ENCODE measurements at places on chromosomes 1 and 21. TPM values are rescaled to one million over a fixed set of nuclear protein-coding genes. Genes with fewer than 3 reads are reported as not detected.

GRCh38 chr1:232467073-232467760, 162.7 kb downstream of the SIPA1L2 start:
- no peaks in the 10 kb centered on the region for H3K36me3 ChIP-seq
- H3K4me1 ChIP-seq = no peaks in the 10 kb centered on the region
- H3K4me3 ChIP-seq = no peak overlapping the region
- no peak overlapping the region for H3K27ac ChIP-seq

GRCh38 chr1:161139766-161140165, 7.3 kb upstream of the DEDD start:
- H3K36me3 ChIP-seq = no peaks in the 10 kb centered on the region
- no peak overlapping the region for H3K4me3 ChIP-seq
- no peak for DNase-seq
- peaks cover 5% of the 10 kb centered on the region for H3K4me1 ChIP-seq
- no peaks in the 10 kb centered on the region for H3K27me3 ChIP-seq
- H3K27ac ChIP-seq = no peak overlapping the region

DNA sequence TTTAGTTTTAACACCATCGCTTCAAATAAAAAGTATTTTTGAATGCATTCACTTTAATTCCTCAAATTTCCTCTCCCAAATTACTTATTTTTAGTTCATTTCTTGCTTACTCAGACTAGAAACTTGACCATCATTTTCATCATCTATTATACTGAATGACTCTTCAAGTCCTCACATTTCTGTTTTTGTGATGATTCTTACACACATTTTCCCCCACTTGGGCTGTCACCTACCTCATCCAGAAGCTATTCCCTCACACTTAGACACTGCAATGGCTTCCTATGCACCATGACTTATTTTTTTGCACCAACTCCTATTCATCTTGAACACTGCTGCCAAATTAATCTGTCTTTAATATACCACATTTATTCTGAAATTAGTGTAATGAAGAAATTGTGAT, 239.6 kb upstream of the DUSP10 start:
- no peaks in the 10 kb centered on the region for H3K36me3 ChIP-seq
- DNase-seq = no peak
- no peaks in the 10 kb centered on the region for H3K4me1 ChIP-seq
- no peak overlapping the region for H3K27ac ChIP-seq

DNA sequence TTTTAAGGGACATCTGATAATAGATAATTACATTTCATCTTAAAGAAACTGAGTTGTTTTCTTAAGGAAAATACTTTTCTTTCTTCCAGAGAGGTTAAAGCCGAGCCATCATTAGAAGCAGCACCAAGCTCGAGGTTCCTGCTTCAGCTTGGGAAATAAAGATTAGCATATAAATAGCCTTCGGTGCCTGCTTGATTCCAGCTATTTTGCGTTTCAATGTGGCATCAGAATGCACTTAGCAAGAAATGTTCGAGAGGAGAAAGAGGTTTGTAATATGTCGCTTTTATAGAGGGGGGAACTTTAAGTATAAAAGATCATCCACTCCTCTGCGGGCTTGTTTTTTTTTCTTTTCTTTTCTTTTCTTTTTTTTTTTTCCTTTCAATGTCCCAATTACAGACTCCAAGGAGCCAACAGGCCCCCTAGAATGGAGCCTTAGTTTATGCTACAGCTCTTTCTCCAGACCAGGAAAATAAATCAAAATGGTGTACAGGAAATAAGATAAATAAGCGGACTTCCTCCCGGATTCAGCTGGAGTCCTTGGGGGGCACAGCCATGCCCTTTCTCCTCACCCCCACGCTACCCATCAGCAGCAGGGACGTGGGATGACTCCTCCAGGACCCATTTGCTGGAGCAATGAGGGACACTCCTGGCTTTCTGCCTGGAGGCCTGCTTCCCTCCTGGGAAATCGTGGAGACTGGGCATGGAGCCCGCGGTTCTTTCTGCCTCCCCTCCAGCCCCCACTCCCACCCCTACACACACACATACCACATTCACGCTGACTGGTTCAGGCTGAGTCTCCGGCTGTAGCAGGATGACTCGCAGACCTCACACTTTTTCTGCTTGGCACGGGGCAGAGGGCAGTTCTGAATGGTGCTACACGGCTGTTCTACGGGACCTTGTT, 131.6 kb downstream of the RRAGC start:
- H3K27me3 ChIP-seq = peaks cover 27% of the 10 kb centered on the region
- no peaks in the 10 kb centered on the region for H3K4me1 ChIP-seq
- no peaks in the 10 kb centered on the region for H3K36me3 ChIP-seq
- H3K4me3 ChIP-seq = no peak overlapping the region
- no peak for DNase-seq

GRCh38 chr1:234886081-234886984, 242.3 kb downstream of the TOMM20 start:
- no peak overlapping the region for H3K27ac ChIP-seq
- no peaks in the 10 kb centered on the region for H3K4me1 ChIP-seq
- no peaks in the 10 kb centered on the region for H3K27me3 ChIP-seq
- no peak overlapping the region for H3K4me3 ChIP-seq

Gene OR2L13
- total RNA-seq = not detected

Gene LIX1L
- 43.4 TPM for total RNA-seq

Gene ALG14
- 2.3 TPM for total RNA-seq
